Skeletal muscle tissue (tissue), 5 donors: ENCODE measurements at places on chromosomes 5 and 9. TPM values are rescaled to one million over a fixed set of nuclear protein-coding genes. Genes with fewer than 3 reads are reported as not detected.

OTP gene
- not detected for total RNA-seq

IL5 gene
- not detected for total RNA-seq

PDCD1LG2 gene
- total RNA-seq: 3.7 TPM

IFNA16 gene
- total RNA-seq: not detected

FOXI1 gene
- total RNA-seq: not detected

SEC24A gene
- total RNA-seq: 20.9 TPM

YTHDC2 gene
- 30.3 TPM for total RNA-seq

OR1Q1 gene
- not detected for total RNA-seq

GCNT4 gene
- total RNA-seq: under 0.01 TPM

CARD9 gene
- 1.0 TPM for total RNA-seq

ITGA2 gene
- 15.7 TPM for total RNA-seq

OLFM1 gene
- total RNA-seq: 2.6 TPM

SLC25A2 gene
- 0.52 TPM for total RNA-seq

DCANP1 gene
- total RNA-seq: not detected

PCDHB3 gene
- 1.6 TPM for total RNA-seq

LHX6 gene
- total RNA-seq: 2.1 TPM

TOR1A gene
- 11.0 TPM for total RNA-seq

PCDHAC1 gene
- total RNA-seq: 0.52 TPM

AOPEP gene
- total RNA-seq: 48.0 TPM

GRIA1 gene
- total RNA-seq: 1.0 TPM

EGFL7 gene
- total RNA-seq: 51.7 TPM

SPINK4 gene
- total RNA-seq: not detected

CDKN2A gene
- total RNA-seq: not detected

RAI14 gene
- 11.5 TPM for total RNA-seq

FOXD4L6 gene
- total RNA-seq: not detected

PRELID2 gene
- 59.5 TPM for total RNA-seq

TMC1 gene
- total RNA-seq: 0.52 TPM

ZER1 gene
- 14.6 TPM for total RNA-seq
